Ammon's horn (tissue), 1 donor: ENCODE measurements at places on chromosomes 16 and 17.

- no peak for DNase-seq
These were observed 57.2 kb downstream of the LDHD start for GRCh38 chr16:75059411-75059810.

GRCh38 chr17:32152130-32152529, 9.8 kb downstream of the RHOT1 start:
- DNase-seq, result peak; percentile 39

DNA sequence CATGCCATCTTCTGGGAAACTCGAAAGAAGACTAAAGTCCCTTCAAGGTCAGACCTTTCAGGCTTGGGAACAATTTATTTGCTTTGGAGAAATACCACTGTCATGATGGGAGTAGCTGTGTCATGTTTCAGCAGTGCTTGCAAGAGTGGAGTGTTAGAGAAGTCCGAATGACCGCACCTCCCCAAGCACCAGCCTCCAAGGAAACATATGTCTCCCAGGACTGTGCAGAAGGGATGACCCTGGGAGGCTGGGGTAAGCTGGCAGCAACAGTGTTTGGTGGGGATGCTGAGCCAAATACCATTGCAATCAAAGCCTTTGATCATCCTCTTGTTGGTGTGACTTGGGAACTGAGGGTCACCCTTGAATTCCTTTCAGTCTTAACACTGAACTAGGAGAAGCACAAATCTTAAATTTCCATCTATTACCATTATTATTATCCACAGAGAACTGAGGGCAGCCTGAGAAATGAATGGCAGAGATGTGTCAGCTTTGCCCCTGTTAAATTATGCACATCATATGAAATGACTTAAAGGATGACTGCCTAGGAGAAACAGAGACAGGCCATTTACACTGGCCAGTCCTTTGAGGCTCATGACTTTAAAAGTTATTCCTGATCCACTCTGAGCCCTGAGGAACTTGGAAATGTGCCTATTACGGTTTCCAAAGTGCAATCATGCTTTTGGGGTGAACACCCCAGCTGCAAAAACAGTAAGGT, 244.9 kb downstream of the CA10 start:
- DNase-seq, result no peak

GRCh38 chr16:57184113-57184512, 1.7 kb downstream of the PSME3IP1 start:
- DNase-seq, result no peak

DNA sequence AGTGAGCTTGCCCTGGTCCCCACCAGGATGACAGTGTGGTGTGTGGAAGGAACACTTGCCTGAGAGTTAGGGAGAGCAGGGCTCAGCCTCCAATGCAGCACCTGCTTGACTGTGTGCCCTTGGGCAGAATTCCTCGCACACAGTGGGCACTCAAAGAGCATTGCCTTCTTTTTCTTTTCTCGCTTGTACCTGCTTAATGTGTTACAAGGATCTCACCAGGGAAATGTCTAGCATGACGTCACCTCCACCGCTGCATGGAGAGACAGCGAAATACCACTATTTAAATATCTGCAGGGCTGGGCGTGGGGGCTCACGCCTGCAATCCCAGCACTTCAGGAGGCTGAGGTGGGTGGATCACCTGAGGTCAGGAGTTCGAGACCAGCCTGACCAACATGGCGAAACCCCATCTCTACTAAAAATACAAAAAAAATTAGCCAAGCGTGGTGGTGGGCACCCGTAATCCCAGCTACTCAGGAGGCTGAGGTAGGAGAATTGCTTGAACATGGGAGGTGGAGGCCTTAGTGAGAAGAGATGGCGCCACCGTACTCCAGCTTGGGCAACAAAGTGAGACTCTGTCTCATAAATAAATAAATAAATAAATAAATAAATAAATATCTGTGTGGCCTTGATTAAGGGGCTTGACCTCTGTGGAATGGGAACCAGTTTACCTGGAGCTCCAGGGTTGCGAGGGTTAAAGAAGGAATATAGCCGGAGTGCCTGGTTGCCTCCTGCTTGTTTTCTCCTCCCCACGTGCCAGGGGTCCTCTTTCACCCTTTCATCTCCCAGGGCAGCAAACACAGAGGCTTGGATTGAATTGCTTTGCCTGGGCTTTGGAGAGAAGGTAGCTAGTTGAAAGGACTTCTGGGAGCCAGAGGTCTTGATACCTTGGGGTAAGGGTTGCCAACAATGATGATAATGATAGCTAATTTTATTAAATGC, 16.3 kb downstream of the SNX29 start:
- DNase-seq, result no peak

- peak; percentile 36 for DNase-seq
These were observed 2.7 kb upstream of the HES7 start for GRCh38 chr17:8126491-8127066.

- no peak for DNase-seq
These were observed 7.5 kb downstream of the ABCC3 start for GRCh38 chr17:50642071-50642721.

GRCh38 chr17:49524473-49525359, 29.6 kb downstream of the NGFR start:
- no peak for DNase-seq

DNA sequence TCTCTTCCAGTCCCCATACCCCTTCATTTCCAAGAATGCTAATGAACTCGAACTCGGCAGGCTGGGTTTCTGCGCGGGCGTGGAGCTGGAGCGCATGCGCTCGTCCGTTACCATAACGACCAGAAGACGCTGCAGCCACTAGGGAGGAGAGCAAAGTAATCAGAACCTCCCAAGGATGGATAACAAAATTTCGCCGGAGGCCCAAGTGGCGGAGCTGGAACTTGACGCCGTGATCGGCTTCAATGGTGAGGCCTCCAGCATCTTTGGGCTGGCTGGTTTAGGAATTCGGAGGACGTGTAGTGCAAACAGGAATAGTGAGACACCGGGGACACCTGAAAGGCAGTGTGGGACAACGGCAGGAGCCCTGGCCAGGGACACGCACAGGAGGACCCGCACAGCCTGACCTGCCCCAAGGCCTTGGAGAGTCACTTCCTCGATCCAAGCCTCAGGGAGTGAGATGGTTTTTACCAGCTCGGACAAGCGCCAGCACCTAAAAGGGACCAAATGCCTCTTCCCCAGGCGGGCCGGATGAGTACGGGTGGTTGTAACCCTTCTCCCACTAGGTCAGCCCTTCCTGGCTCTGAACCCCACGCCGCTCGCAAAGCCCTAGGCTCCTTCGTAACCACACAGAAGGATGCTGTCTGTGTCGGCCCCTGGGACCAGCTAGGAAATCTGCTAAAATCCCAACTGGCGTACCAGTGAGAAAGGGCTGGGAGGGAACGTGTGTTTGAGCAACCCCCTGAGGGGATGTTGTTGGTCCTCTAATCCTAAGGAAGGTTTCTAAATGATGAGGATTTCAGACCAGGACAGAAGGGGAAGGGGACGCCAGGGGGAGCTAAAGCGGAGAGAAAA, at the start of gene CFAP52:
CFAP52 (plus strand) TSS at position 122 of the 852 bp plus-strand sequence; CDS start at position 176, 54 bp downstream.
- peak; percentile 88 for DNase-seq

DNA sequence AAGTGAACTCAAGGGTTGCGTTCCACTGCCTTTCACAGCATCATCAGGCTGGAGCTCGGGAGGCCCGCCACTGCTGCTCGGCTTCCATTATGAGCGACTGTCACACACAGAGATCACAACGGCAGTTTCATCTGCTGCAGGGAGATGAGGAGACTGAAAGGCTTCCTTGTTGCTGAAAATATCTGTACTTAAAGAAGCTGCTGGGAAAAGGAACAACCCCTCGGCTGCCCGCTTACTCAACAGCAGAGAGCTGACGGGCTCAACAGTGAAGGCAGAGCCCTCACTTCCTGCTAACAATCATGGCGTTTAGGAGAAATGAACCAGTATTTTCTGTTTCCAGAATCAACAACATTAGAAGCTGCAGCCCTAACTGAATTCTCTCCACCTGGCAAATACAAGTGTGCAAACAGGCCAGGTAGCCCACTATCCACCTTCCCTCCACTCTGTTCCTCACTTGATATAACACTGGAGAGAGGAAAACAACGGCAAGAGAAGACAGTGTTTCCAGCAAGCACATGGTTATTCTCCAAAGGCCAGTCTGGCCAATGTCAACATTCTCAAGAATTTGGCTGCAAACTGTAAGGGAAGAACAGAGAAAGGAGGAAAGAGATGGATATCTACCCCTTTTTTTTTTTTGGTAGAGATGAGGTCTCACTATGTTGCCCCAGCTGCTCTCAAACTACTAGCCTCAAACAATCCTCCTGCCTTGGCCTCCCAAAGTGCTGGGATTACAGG, 33.7 kb downstream of the MBTPS1 start:
- DNase-seq, result peak; percentile 64

GRCh38 chr17:13753154-13753553, 151.4 kb upstream of the HS3ST3A1 start:
- DNase-seq, result no peak

DNA sequence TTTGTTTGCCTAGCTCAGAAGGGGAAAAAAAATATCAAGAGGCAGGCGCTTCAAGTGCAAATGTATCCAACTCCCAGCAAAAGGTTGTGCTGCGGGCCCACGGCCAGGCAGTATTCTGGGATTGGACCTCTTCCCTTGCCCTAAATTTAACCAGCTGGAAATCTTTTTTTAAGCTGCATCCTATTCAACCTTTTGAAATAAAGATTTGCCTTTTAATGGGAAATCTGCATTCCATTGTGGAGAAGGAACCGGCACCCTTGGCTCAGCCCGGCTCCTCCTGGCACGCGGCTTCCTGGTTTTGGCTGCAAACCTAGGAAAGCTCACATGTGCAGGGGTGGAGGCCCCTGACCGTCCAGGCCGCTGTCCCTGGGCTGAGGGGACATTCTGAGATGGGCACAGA, 38.8 kb upstream of the ENPP7 start:
- peak; percentile 48 for DNase-seq

GRCh38 chr17:72393553-72393952, 272.7 kb downstream of the SOX9 start:
- no peak for DNase-seq

- no peak for DNase-seq
These were observed 226.5 kb downstream of the PMP22 start for GRCh38 chr17:15038656-15039055.

DNA sequence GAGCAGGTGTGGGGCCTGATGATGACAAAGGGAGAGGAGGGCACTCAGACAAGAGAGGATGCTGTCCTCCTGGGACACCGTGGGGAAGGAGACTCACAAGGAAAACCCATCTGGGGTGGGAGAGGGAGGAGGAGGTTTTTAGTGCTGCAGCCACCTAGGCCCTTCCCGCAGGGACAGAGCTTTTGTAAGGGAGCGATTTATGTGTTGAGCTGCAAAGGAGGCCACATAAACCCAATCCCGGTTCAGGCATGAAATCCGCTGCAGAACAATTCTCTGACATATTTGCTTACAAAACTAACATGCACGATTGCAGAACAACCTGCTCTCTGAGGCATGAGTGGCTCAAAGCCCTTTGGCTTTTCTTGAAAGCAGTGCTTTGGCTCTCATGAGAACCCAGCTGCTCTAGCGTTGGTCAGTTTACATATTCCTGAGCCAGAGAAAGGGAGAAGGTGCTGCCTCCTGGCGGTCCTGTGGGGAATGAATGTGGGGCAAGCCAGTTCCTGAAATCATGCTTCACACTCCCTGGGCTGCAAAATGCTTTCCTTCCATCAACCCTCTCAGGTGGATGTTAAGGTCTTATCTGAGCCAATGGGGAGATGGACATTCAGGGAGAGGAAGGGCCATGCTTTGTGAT, 122.4 kb upstream of the NLRP1 start:
- peak; percentile 73 for DNase-seq

DNA sequence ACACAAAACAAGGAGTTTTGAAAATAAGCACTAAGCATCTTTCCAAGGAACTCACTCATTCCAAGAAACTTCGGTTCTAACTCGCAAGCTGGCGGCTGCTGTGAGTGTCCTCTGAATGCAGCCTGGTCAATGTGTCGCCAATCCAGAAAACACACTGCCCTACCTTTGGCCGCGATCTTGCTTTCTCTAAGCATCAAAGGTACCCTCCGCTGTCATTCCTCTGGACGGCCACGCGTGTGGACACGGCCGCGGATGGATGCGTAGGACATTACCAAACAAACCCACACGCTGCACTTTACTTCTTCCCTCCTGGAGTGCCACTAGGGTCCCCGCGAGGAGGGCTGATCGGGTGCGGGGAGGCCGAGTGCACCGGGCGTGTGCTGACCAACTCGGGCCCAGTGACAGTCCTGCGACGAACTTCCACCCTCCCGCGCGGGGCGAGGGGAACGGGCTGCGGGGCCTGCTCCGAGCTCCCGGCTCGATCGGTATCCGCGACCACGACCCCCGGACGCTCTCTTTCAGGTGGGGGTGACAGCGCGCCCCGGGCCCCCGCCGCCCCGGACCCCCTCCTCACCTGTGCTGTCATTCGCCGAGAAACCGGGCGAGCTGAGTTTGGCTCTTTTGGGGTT, 1.1 kb downstream of the CREBBP start:
- no peak for DNase-seq

GRCh38 chr16:50414152-50414551, 45.4 kb upstream of the BRD7 start:
- DNase-seq, result no peak

- no peak for DNase-seq
These were observed 481.9 kb downstream of the SOX9 start for GRCh38 chr17:72602517-72603419.

DNA sequence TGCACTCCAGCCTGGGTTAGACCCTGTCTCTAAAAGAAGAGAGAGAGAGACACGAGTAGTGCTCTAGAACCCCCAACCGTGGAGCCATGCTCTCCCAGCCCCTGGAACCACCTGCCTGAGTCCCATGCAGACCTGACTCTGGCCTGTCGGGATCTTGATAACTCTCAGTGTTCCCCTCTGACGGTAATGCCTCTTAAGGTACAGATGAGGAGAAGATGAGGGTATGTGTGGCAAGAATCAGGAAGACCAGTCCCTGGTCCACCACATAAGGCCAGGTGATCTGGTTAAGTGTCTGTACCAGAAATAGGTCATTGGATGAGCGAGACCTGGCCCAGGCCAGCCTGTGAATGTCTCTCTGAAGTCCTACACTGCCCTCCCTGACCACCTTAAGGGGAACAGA, 18.4 kb downstream of the OSBPL7 start:
- DNase-seq, result peak; percentile 1

GRCh38 chr16:19213885-19214284, 45.8 kb downstream of the SYT17 start:
- no peak for DNase-seq

- no peak for DNase-seq
These were observed 22.6 kb downstream of the ZNF213 start for GRCh38 chr16:3157229-3158025.

- DNase-seq, result no peak
These were observed 45.3 kb downstream of the RAI1 start for GRCh38 chr17:17726458-17727060.

DNA sequence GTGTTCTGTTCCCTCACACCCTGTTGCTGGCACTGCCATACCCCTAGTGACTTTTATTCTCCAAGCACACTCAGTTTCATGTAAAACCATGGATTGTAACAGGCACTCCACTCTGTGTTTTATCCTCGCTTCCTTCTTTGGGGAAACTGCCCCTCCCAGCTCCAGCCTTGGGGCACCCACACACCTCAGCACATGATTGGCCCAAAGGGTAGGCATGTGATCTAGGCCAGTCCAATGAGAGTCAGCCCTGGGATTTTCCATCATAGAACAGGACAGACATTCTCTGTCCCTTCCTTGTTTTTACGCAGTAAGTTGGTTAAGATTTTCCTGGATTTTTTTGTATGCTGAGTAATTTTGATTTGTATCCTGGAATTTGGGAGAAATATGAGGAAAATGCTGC, 115.4 kb downstream of the C16orf95 start:
- DNase-seq, result no peak

GRCh38 chr17:27631411-27631760, 398 bp downstream of the LGALS9 start:
- DNase-seq, result peak; percentile 33
